CD4-positive, alpha-beta T cell treated with Interleukin-21 for 1 hour (primary cell): ENCODE measurements at places on chromosomes 4 and X.

DNA sequence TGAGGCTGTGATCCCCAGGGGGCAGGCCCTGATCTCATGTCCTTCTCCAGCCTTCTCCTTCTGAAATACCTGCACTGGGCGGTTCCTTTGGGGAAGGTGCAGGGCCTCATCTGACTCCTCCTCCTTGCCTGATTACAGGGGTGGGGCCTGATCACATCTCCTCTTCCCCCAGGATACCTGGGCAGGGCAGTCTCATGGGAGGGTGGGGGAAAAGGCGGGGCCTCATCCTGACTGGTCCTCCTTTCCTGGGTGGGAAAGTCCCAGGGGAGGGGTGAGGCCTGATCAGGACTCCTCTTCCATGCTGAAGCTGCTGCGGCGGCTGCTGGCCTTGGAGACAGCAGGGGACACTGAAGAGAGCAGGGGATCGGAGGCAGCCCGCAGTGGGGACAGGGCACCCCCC, 13.3 kb downstream of the TFE3 start:
- DNase-seq = no peak

DNA sequence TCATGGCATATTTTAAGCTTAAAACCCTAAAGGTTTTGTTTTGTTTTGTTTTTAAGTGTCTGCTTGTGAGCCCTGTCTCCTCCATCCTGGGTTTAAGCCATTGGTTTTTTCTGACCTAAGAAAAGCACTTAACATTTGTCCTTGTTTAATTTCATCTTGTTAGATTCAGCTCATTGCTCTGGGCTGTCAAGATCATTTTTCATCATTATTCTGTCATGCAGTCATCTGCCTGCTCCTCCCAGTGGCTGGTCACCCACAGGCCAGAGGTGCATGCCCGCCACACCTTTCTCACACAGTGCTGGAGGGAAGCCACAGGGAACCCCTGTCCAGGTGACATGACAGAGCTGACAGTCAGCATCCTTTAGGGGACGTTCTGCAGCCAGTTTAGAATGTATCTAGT, 11.7 kb upstream of the REELD1 start:
- DNase-seq = no peak

DNA sequence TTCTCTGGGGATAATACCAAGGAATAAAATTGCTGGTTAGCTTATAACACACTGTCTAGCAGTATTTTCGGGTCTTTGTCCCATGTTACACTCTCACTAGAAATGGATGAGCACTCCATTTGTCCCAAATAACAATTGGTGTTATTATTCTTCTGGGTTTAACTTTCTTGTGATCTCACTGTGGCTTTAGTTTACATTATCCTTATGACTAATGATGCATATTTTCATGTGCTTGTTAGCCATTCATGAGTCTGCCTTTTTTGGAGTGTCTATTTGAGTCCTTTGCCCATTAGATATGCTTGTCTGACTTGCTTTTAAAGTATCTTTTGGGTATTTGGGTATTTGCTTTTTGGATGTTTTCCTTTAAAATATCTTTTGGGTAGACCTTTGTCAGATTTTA, 372.9 kb upstream of the TENM3 start:
- DNase-seq = no peak

- no peak for DNase-seq
Observed at GRCh38 chr4:113824396-113824795, 62.9 kb upstream of the CAMK2D start.

GRCh38 chr4:11069083-11069482, 359.6 kb downstream of the HS3ST1 start:
- no peak for DNase-seq

- no peak for DNase-seq
Observed at GRCh38 chr4:106951891-106952290, 84.2 kb downstream of the DKK2 start.

GRCh38 chr4:113825272-113825671, 63.7 kb upstream of the CAMK2D start:
- peak; percentile 25 for DNase-seq

- DNase-seq = no peak
Observed at GRCh38 chr4:2662598-2662997, 93.5 kb downstream of the TNIP2 start.

DNA sequence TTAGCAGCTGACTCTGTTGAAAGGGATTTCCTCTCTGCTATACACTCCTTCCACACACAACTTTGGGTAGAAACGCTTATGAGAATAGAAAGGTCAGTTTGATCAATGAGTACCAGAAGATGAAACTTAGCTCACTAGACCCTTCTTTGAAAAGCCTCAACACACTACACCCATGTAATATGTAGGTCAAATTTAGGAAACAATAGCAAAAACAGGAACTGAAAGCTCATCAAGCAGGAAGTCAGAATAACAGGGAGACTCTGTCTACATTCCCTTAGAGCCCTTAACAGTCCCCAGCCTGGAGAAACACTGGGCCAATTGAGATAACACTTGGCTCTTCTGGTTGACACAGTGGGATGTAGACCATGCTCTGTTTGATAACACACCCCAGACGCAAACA, 30.7 kb downstream of the SRPX2 start:
- peak; percentile 2 for DNase-seq

- no peak for DNase-seq
Observed at GRCh38 chr4:2977211-2978088, 14.1 kb downstream of the GRK4 start.

DNA sequence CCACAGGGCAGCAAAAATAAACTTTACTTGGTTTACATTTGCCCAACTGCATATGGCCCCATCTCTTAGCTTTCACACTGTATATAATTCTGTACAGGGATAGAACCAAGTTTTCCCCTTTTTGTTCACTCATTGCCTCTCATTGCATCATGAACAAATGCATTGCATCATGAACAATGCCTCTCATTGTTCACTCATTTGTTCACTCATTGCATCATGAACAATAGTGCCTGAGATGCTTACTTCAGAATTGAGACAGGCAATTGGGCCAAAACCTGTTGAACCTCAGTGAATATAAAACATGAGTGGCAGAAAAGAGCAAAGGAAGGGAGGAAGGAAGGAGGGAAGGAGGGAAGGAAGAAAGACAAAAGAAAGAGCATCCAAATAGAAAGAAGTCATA, 98.2 kb downstream of the SOWAHB start:
- no peak for DNase-seq

DNA sequence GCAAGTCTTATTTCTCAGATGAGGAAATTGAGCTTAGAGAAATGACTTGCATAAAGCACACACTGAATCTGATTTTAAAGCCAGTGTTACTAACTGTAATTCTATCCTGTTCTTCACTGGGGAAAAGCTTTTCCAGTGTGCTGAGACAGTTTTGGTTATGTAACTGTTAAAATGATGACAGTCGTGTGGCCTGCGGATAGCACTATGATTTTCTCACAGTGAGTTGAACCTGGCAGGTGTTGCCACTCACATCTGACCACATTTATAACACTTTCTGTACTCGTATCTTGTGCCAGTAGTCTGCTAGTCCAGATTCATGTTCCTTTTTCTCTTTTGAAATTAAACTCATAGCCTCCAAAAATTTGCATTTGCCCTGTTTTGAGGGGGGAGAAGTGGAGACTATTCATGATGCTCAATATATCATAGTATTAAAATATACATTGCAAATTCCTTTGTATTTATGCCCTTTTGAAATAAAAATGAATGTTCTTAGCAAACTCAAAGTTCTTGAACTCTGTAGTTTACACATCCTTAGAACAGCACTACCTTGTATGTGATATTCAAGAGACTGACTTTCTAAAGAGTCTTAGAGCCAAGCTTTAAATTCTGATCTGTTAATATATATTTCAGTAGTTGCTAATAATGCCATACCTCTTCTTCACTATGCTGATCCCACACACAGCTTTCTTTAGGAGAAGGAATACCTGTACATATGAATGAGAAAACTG, 132.3 kb downstream of the PDLIM5 start:
- DNase-seq = peak; percentile 9

DNA sequence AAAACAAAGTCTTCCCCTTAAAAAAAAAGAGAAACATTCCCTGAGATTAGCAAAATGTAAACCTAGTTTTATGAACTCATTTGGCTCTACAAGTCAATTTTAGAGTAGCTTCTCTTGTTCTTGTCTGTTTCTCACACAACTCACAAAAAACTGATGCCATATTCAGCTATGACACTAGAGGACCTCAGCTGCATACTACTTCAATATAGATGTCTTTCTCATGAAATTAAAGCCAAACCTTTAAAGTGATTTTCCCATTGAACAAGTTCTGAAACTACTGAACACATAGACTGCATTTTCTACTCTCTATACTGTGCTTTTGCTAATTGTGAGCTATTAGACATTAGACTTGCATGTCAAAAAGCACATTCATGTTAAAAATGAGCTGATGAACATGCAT, 49.8 kb downstream of the TBCK start:
- peak; percentile 9 for DNase-seq

- no peak for DNase-seq
Observed at GRCh38 chr4:52576961-52577623, 82.0 kb downstream of the USP46 start.

GRCh38 chr4:104747635-104748034, 252.9 kb upstream of the CXXC4 start:
- DNase-seq = no peak

- no peak for DNase-seq
Observed at GRCh38 chrX:131066237-131066636, 8.1 kb downstream of the ARHGAP36 start.

- no peak for DNase-seq
Observed at GRCh38 chr4:87114245-87115062, 106.0 kb downstream of the KLHL8 start.

DNA sequence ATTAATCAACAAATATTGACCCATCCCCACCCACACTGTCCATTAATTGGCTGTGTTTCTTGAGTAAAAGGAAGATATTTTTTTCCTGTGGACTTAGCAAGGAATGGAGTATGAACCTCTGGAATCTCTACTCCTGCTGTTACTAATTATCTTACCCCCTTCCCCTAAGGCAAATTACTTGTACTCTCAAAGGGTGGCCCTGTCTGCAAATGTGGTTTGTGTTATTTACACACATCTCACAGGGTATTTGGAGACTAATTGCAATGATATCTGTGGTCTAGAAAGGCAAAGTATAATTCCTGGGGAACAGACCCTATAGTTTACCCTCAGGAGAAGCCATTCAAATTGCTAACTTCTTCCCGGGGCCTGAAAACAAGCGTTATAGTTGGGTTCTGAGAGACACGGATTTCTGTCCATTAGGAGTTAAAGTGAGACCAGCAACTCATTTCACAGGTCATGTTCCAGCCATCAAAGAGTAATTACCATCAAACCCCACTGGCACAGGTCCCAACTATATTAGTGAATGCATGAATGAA, 133.0 kb upstream of the RASGEF1B start:
- no peak for DNase-seq

DNA sequence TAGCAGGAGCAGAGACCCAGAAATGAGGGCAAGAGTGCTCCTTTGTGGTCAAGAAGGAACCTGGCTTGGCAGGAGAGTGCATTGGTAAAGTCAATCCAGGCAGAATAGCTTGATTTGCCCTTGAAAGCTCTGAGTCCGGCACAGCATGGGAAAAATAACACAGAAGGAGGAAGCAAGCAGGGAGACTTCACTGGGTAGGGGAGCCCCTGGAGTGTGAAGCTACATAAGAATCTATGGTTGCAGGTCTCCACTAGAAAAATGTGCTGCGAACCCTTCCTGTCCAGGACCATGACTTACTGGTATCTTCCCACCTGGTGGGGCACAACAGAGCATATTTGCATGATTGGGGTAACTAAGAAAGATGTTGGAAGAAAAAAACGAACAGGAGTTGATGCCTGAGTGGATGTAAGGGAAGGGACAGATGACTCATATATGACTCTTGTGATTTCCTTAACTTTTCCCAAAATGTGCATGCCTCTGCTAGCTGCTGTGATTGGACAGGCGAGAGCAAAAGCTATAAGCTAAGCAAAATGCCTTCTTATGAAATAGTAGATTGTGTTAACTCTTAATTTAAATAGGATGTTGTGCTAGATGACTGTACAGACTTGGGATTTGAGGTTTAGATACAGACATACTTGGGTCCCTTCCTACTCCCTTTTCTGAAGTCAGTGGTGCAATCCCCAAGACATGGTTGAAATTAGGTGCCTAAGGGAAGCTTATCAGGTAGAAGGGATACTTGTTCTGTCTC, 3.3 kb downstream of the IL13RA1 start:
- DNase-seq = no peak

DNA sequence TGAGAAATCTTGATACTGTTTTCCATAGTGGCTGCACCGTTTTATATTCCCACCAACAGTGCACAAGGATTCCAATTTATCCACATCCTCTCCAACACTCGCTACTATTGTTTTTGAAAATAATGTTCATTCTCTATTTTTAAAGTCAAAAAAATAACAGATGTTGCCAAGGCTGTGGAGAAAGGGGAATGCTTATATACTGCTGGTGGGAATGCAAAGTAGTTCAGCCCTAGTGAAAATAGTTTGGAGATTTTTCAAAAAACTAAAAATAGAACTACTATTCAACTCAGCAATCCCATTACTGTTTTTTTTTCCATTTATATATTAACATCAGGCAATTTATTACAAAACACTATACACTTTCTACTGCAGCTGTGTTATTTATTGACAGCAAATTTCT, 208.7 kb downstream of the CBLL2 start:
- DNase-seq = no peak

DNA sequence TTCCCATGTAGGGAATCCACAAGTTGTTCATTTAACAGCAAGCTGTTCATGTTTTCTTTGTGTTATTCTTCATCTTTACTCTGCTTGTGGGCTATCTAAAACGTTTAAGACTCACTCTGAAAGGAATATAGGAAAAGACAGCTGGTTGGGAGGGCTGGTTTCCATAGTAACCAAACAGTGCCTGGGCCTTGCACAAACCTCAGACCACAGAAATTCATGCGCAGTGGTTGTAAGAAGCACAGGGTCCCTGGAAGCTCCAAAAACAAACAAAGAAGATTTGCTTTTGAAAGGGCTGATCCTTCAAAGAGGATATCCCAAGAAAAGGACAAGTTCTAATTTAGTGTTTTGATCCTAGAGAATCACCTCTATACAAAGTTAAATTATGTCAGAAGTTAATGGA, 7.8 kb downstream of the SERTM2 start:
- no peak for DNase-seq

DNA sequence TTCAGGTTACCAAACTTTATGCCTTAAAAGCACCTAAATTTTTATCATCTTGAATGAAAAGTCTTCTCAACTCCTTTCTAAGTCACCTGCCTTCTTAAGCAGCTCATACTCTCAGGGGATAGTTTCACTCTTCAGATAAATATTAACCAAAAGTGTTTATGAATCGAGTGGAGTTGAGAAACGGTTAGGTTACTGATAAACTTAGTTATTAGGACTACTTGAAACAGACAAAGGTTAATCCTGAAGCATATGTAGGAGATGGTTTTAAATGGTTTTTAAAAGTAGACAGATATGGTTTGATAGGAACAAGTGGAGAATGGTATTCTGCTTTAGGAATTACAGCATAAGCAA, 32.8 kb downstream of the CLDN22 start:
- DNase-seq = no peak

- no peak for DNase-seq
Observed at GRCh38 chr4:27239641-27240040, 379.0 kb downstream of the STIM2 start.

GRCh38 chrX:21840193-21840545, 752 bp downstream of the MBTPS2 start:
- peak; percentile 0 for DNase-seq
